ENCODE measurements at places on chromosomes 11 and 22. TPM values are rescaled to one million over a fixed set of nuclear protein-coding genes. Genes with fewer than 3 reads are reported as not detected.

The OR5M10 gene
- not detected for total RNA-seq

The GDPD4 gene
- not detected for total RNA-seq

The CDON gene
- 31.3 TPM for total RNA-seq

The THY1 gene
- total RNA-seq = 35.0 TPM

The NEFH gene
- total RNA-seq = 0.33 TPM

The RASD2 gene
- total RNA-seq = 5.8 TPM

DNA sequence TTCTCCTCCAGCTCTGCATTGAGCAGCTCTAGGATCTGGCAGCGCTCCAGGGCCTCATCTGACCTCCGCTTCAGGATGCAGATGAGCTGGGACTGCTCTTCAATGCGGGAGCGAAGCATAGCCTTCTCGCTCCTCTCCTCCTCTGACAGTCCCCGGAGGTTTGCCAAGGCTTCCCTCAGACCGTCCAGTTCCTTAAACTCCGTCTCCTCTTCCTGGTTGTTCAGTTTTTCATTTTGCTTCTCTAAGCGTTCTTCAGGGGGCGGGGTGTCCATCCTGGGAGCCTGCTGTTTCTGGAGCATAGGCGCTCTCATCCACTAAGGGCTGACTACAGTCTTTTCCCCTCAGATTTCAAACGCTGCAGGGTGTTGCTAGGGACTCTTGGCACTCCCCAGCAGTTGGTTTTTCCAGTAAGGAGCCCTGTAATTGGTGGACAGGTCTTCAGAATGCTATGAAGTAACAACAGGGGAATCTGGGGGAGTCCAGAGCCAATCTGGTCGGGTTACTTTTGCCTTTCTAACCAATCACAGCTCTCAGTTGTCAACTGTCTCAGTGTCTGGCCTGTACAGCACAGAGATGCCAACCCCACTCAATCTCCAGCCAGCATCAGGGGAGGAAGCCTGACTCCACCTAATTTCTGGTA, at the start of gene CCDC89:
Gene CCDC89, minus strand, starts transcription at position 376 of the 640 bp plus-strand sequence. Its CDS starts 65 bp downstream, at position 311.
- DNase-seq = peak; percentile 89

- DNase-seq = no peak
Measured at GRCh38 chr11:96329855-96330510, 13.0 kb downstream of the MAML2 start.

DNA sequence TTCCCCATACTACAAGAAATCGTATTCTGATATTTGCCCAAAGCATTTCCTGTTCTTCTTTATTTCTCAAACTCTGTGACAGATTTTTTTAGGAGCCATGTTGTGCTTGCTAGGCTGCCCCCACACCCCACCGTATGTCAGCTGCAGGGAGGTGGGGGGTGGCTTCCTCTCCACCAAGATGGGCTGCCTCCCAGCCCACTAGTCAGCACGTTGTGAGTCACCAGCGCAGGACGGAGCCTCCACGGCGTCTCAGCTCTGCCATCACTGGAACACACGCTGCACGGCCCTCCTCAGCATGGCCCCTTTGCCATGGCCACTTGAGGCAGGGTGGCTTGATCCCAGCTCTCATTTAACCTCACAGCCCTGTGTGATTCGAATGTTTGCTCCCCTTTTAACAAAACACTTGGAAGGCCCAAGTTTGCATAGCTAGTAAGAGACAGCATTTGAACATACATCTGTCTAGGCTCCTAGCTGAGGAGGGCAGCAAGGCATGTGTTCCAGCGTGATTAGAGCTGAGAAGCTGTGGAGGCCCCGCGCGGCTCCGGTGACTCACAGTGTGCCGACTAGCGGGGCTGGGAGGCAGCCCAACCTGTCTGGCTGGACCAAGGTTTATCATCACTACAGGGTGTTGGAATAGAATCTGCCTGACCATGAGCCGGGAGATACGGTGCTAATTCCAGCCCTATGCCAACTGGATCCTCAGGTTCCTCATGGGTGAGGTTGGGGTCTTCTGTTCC, 180.7 kb upstream of the NCAM1 start:
- DNase-seq = no peak

DNA sequence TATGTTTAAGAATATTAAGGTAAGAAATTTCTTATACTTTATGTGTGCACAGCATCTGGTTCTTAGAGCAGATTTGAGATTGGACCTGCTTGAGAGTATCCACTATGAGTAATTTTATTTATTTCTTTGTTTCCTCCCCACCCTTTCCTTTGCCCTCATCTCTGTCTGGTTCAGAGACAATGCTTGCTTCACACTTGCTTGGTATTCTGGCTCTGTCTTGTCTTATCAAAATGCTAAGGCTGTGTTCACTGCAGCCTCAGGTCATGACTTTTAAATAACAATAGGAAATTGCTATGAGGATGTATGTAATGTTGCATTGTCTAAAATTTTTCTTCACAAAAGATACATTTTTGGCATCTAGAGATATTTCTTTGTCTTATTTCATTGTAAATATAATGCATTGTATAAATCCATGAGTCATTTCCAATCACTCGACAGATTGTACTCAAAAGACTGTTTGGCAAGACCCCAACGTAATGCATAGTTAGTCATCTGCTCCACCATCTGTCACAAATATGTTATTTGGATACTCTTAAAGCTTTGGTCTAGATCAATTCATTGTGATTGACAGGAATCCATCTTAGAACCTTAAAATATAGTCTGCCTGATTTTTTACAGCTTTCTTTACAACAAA, 395.7 kb downstream of the AASDHPPT start:
- DNase-seq = no peak

GRCh38 chr11:117087446-117087845, 10.8 kb downstream of the SIK3 start:
- DNase-seq = no peak

- no peak for DNase-seq
Measured at GRCh38 chr11:32705309-32706033, 89.0 kb downstream of the CCDC73 start.

DNA sequence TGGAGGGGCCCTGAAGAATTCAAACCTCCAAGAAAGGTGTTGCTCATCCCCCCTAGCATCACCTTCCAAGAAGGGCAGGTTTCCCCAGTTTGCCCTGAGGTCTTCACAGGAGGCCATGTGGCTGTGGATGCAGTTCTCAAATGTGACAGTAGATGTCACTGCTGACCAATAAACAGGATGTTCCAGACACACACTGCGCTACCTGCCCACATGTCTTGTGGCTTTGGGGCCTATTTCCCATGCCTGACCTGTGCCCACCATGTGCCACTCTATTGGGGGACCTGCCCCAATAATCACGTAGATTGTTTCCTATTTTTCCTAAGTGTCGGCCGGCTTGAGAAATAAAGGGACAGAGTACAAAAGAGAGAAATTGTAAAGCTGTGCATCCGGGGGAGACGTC, 4.5 kb downstream of the GSTT2 start:
- DNase-seq = peak; percentile 58

DNA sequence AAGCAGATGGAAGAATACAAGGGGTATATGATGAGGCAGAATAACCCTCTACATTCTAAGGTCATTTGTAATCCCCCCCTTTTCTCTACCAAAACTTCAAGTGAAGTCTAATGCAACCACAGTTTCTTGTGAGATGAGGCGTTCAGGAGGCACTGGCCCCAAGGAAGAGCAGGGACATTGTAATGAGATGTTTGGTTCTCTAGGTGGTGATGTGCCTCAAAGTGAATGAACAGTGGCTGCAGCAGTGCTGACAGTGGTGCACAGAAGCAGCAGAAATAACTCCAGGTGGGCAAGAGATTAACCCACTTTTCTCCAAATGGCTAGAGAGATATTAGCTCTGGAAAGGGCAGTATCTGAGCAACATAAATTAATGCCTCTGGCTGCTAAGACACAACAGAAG, 33.8 kb downstream of the PDGFD start:
- no peak for DNase-seq

- DNase-seq = no peak
Measured at GRCh38 chr22:41636467-41636866, 15.4 kb downstream of the XRCC6 start.

DNA sequence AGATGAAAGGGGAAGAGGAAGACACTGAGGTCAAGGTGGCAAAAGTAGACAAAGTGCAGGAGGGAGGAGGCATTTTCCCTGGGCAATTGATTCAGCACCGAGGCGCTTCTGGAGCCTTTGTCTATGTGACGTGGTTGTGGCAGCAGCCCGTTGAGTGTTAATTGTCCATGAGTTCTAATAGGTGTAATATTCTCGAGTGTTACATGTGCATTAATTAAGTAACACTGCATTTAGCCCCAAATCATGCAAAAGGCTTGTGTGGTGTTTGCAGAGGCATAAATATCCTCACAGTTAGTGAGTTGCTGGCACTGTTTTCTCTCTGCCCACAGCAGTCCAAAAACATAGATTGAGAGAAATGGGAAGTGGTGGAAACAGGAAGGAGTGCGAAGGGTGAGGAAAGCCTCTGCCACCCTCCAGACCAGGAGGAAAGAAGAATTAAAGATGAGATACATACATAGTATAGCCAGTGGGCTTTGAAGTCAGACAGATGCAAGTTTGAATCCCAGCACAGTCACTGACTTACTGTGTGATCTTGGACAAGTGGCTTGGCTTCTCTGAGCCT, 361.2 kb downstream of the MN1 start:
- DNase-seq = no peak
